ENCODE measurements at places on chromosomes 1 and 21. TPM values are rescaled to one million over a fixed set of nuclear protein-coding genes. Genes with fewer than 3 reads are reported as not detected.

FAM72C gene
- total RNA-seq: not detected

CBR3 gene
- 2.9 TPM for total RNA-seq

MXRA8 gene
- total RNA-seq: 9.3 TPM

LINGO4 gene
- 0.11 TPM for total RNA-seq

ARHGEF19 gene
- total RNA-seq: 4.3 TPM

ZNF683 gene
- total RNA-seq: 8.4 TPM

PBX1 gene
- total RNA-seq: 0.25 TPM

GRCh38 chr1:114341299-114341698 is 169.7 kb downstream of the TRIM33 start:
- no peak for DNase-seq

DNA sequence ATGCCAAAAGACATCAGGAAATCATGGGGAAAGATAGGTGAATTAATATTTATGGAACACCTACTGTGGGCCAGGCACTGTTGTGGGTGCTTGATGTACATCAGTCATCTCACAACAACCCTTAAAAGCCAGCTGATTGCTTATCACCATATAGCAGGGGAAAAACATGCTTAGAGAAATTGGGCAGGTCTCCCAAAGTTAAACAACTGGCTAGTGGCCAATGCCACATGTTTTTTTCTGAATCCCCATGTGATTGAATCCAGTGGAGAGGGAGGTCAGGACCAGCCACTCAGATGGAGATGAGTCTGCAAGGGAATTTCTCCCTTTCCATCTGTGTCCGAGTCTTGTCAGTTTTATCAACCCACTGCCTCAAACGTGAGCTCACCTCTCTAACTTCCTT is 33.5 kb downstream of the UTP25 start:
- DNase-seq: no peak

DNA sequence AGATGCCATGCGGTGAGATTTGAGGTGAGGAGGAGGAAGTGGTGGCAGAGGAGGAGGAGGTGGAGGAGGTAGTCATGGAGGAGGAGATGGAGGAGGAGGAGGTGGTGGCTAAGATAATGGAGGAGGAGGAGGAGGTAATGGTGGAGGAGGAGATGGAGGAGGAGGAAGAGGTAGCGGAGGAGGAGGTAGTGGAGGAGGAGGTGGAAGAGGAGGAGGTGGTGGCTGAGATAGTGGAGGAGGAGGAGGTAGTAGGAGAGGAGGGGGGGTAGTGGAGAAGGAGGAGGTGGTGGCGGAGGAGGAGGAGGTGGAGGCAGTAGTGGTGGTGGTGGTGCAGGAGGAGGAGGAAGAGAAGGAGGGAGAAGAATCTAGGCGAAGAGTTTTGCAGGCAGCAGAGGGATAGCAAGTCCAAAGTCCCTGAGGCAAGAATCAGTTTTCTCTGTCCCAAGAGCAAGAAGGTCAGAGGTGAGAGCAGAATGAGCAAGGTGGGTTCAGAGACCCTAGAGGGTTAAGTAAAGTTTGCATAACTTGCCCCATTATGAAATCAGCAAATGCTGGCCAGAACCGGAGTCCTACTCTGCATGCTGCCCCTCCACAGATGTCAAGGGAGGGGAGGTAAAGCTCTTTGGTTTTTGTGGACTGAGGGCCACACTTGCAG is 38.9 kb upstream of the GNPAT start:
- DNase-seq: no peak

DNA sequence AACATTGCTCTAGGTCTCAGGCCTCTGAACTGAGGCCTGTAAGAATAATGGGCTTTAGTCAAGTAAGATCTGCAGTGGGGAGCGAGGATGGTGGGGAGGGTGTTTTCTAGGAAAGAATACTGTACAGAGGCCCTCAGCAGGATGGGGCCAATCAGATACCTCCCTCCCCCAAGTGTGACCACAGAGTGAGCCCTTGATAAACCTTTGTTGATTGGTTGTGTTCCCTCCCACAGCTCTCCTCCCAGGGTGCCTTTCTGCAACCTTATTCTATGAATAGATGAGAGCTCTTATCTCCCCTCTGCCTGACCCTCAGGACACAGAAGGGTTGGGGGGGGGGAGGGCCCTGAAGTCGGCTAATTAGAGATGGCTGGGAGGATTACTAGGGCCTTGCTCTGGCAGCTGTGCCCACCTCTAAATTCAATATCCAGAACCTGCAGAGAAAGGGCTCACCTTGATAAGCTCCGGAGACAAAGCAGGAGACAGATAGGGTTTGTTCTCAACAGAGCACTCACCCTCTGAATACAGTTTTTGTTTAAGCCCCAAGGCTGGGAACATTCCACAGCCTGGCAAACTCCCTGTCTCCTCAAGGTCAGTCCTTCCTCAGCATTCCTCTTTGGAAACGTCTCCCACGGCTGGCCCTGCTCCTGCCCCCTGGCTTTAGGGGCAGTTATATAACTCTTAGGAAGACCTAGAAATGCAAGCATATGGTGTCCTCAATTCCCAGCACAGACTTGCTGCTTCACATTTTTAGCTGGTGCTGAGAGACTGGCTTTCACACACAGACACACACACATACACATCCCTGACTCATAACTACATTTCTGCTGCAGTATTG is 42.9 kb downstream of the ATP1A1 start:
- no peak for DNase-seq

DNA sequence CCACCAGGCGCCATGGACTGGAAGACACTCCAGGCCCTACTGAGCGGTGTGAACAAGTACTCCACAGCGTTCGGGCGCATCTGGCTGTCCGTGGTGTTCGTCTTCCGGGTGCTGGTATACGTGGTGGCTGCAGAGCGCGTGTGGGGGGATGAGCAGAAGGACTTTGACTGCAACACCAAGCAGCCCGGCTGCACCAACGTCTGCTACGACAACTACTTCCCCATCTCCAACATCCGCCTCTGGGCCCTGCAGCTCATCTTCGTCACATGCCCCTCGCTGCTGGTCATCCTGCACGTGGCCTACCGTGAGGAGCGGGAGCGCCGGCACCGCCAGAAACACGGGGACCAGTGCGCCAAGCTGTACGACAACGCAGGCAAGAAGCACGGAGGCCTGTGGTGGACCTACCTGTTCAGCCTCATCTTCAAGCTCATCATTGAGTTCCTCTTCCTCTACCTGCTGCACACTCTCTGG is 3.8 kb downstream of the GJB3 start:
- no peak for DNase-seq

- no peak for DNase-seq
Observed at GRCh38 chr1:20787840-20788795, 1.0 kb upstream of the HP1BP3 start.

GRCh38 chr1:208510192-208510952 is 266.2 kb upstream of the PLXNA2 start:
- DNase-seq: no peak

GRCh38 chr1:12556368-12556930 is 61.6 kb downstream of the DHRS3 start:
- no peak for DNase-seq

- no peak for DNase-seq
Observed at GRCh38 chr1:11948822-11949458, 14.4 kb downstream of the PLOD1 start.

GRCh38 chr21:33151941-33152731 is 77.6 kb upstream of the IFNAR2 start:
- DNase-seq: no peak

DNA sequence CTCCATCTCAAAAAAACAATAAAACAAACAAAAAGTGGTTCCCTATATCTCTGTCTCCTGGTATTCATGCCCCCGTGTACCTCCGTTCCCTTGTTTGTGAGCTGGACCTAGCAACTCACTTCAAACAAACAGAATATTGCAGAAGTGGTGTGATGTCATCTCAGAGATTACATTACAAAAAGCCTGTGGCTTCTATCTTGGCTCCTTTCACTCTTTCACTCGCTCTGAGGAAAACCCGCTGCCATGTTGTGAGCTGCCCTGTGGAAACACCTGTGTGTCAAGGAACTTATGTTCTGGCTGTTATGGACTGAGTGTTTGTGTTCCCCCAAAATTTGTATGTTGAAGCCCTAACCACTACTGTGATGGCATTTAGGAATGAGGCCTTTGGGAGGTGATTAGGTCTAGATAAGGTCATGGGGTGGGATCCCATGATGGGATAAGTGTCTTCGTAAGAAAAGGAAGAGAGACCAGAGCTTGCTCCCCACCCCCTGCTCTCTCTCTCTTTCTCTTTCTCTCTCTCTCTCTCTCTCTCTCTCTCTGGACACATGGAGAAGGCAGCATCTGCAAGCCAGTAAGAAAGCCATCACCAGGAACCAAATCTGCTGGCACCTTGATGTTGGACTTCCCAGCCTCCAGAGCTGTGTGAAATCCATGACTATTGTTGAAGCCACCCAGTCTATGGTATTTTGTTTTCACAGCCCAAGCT is 7.4 kb upstream of the HYI start:
- DNase-seq: no peak

DNA sequence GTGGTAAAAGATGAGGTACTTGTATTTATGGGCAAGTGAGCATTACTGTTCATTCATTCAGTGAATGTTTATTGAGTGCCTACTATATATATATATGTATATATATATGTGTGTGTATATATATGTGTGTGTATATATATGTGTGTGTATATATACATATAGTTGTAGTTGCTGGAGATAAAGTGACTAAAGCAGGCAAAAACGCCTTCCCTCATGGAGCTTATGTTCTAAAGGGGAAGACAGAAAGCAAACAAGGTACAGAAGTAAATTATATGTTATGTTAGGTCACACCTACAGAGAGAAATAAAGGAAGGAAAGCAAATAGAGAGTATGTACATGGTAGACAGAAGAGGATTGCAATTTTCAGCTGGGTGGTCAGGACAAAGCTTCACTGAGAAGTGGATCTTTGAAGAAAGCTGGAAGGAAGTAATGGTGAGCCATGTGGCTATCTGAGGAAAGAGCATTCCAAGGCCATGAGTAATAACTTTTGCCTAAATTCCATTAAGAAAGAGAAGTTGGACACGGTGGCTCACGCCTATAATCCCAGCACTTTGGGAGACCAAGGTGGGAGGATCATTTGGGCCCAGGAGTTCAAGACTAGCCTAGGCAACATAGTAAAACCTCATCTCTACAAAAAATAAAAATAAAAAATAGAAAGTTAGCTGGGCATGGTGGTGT is 33.5 kb upstream of the KLF17 start:
- no peak for DNase-seq

DNA sequence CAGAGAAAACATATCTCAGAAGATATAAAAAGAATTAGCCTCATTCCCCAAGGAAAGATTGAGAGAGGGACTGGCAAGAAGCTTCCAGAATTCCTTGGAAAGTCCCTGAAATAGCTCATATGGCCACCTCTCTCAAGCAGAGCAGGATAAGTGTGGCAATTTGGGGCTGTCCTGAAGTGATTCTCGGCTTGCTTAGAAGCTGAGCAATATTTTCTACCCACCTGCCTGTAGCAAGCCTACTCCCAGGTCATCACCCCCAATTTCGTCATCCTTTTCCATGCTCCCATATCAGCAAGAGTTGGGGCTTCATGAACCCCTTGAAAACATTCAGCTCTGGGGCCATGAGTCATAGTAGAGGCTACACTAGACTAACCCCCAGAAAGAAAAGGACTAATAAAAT is 131.5 kb downstream of the PLPP3 start:
- DNase-seq: no peak

GRCh38 chr21:31945546-31945945 is 72.7 kb downstream of the HUNK start:
- DNase-seq: no peak

DNA sequence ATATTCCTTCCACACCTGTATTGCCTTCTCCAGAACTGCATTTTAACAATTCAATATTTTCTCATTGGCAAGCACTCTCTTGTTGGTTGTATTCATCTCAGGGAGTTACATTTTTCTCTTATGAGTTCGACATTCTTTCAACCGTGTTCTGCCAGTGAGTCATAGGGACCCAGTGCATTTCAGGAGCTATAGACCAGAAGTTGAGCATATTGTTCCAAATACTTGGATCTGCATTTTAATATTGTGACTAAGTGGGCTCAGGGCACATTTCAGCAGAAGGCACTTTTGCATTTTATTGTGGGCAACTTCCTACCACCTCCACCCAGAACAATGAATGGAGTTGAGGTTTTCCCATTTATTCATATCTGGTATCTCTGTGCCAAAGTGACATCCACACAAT is 132.8 kb downstream of the TNFSF18 start:
- DNase-seq: no peak

DNA sequence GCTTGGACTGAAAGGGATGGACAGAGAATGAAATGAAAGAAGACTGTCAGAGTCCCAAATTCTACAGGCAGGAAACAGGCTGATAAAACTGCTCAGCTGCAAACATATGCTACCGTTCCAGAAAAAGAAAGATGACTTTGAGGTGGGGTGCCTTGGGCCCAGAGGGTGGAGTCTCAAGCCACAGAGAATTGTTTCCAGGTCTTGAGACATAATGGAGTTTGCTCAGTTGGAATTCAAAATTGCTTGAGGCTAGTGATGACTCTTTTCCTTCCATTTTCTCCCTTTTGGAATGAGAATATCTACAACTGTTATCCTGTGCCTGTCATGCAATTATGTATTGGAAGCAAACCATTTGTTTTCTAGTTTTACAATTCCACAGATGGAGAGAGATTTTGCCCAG is 23.6 kb upstream of the PSEN2 start:
- DNase-seq: no peak

DNA sequence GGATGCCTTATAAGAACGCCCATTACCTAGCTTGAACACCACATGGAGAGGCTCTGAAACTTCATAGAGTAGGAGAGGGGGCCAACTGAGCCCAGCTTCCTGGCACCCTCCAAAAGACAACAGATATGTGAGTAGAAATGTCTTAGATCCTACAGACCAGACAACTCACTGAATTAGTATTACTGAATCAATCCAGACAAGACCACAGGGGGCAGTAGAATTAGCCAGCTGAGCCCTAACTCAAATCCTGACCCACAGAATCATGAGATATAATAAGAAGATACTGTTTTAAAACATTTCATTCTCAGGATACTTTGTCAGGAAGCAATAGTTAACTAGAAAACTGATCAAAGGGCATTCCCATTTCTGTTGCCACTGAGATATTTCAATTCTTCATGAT is 45.8 kb upstream of the C1orf21 start:
- no peak for DNase-seq

GRCh38 chr1:186884251-186884650 is 55.5 kb downstream of the PLA2G4A start:
- DNase-seq: no peak

- no peak for DNase-seq
Observed at GRCh38 chr1:112614460-112615065, 4.4 kb downstream of the ST7L start.

DNA sequence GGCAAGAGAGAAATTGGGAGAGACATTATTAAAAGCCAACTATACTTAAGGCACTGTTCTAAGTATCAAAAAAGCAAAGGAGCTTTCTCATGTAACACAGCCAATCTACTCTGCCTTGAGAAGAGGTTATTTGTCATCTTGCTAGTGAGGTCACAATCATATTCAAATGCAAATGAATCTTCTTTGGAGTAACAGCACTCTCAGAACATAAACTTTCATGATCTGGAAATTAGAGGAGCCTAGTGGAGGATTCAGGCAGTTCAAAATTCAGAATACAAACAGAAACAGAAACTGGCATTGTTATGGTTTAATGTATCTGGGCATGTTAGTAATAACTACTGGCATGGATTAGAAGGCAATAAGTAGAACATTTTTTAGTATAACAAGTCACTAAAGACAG is 57.4 kb downstream of the ARID4B start:
- no peak for DNase-seq
